Right ventricle myocardium inferior (tissue), 1 donor: ENCODE measurements at places on chromosomes 7 and 10. TPM values are rescaled to one million over a fixed set of nuclear protein-coding genes. Genes with fewer than 3 reads are reported as not detected.

The UCN3 gene
- not detected for total RNA-seq

The ERVW-1 gene
- total RNA-seq: not detected

The KLF14 gene
- total RNA-seq: 0.08 TPM

The ANKRD7 gene
- 0.70 TPM for total RNA-seq

The ZNF804B gene
- not detected for total RNA-seq

The INA gene
- total RNA-seq: not detected

The GIMAP8 gene
- 14.9 TPM for total RNA-seq

The TCERG1L gene
- total RNA-seq: not detected

The IL6 gene
- total RNA-seq: 0.60 TPM

The ASAH2B gene
- 3.4 TPM for total RNA-seq

The CCDC172 gene
- total RNA-seq: not detected

The GJC3 gene
- 0.30 TPM for total RNA-seq

The IFIT1B gene
- total RNA-seq: not detected

The PLXNA4 gene
- total RNA-seq: 17.6 TPM

The EEPD1 gene
- 11.5 TPM for total RNA-seq

The GRID1 gene
- 1.3 TPM for total RNA-seq

The CALHM3 gene
- not detected for total RNA-seq

The CPA2 gene
- total RNA-seq: not detected

The ARHGEF35 gene
- 0.87 TPM for total RNA-seq

The TMEM178B gene
- 31.7 TPM for total RNA-seq

The DNAJC9 gene
- total RNA-seq: 8.5 TPM

The SMKR1 gene
- total RNA-seq: not detected

The MOGAT3 gene
- not detected for total RNA-seq

The RINT1 gene
- 13.3 TPM for total RNA-seq

The WEE2 gene
- not detected for total RNA-seq

The CALML3 gene
- not detected for total RNA-seq

The LZTS2 gene
- 43.4 TPM for total RNA-seq

The STMP1 gene
- 27.4 TPM for total RNA-seq

The CASTOR2 gene
- total RNA-seq: 31.3 TPM

The GFRA1 gene
- 7.3 TPM for total RNA-seq

The CPA5 gene
- total RNA-seq: not detected

The CLDN3 gene
- total RNA-seq: not detected

The MMP21 gene
- not detected for total RNA-seq

The GRID2IP gene
- total RNA-seq: not detected

The KIAA1549 gene
- total RNA-seq: 1.8 TPM

The ARL3 gene
- 15.4 TPM for total RNA-seq

The SERPINE1 gene
- total RNA-seq: 1.6 TPM

The FGL2 gene
- 13.0 TPM for total RNA-seq

The SSC4D gene
- total RNA-seq: 1.3 TPM

The STEAP4 gene
- 25.2 TPM for total RNA-seq

The ARHGAP22 gene
- total RNA-seq: 3.5 TPM

The GIMAP6 gene
- 33.5 TPM for total RNA-seq

The CCDC3 gene
- total RNA-seq: 4.7 TPM

The MDFIC gene
- 18.3 TPM for total RNA-seq

The HTR5A gene
- total RNA-seq: not detected

The OPN1SW gene
- total RNA-seq: not detected

The GCK gene
- total RNA-seq: 1.8 TPM

The SCIN gene
- total RNA-seq: 0.08 TPM

The TACC2 gene
- total RNA-seq: 341 TPM

The RSPH10B gene
- not detected for total RNA-seq

The TSPAN12 gene
- total RNA-seq: 61.4 TPM

The TRIM56 gene
- total RNA-seq: 21.0 TPM

The RBP4 gene
- 12.8 TPM for total RNA-seq

The KCND2 gene
- not detected for total RNA-seq

The AMZ1 gene
- total RNA-seq: 0.05 TPM

The SPDYE5 gene
- not detected for total RNA-seq

The CDC14C gene
- total RNA-seq: not detected

The LIPM gene
- not detected for total RNA-seq

The MMD2 gene
- not detected for total RNA-seq

The RBM20 gene
- total RNA-seq: 103 TPM
